ENCODE measurements at places on chromosomes 2 and 18.

DNA sequence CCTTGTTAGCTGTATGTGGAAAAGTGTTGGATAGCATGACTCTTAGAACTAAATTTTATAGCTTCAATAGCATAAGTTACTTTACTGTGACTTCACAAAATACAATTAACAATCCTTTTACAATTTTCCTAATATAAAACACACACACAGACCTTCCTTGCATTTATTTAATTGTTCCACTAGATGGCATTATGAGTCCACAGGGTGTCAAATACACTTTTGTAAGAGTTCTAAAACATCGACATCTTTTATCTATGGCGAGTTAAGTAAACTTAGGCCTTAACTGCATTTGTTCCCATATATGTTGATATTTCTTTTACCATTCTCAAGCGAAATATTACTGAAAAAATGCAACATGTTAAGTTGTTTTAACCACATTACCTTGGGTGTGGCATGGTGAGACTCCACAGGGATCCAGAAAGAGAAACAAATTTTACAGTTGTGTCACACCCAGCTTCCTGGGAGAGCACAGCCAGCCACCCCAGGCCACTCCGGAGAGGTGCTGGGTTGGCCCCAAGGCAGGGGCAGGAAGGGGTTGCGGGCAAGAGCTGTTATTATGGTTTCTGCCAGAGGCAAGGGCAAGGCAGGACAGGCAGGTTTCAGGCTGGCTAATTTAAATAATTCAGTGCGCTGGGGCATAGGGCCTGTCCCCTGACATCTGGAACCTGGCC is 312.4 kb upstream of the MC4R start:
- peak; percentile 15 for DNase-seq

GRCh38 chr2:23660237-23660636 is 266.7 kb downstream of the ATAD2B start:
- no peak for DNase-seq

DNA sequence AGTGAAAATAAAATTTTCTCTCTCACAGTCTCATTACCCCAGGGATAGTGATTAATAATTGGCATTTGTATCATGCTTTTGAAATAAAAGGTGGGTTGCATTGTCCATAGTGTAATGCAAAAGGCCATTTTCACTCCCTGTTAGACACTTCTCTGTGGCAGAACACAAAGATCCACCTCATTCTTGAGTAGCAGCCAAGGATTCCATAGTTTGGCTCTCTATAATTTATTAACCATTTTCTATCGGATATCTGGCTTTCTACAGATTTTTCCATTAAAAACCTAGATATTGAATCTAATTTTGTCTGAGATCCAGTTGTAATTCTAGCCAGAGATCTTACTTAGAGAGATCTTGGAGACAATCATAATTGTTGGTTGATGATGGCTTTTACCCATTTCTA is 39.0 kb downstream of the CDCA7 start:
- no peak for DNase-seq

- no peak for DNase-seq
Measured at GRCh38 chr2:113769555-113769954, 13.1 kb upstream of the SLC35F5 start.

DNA sequence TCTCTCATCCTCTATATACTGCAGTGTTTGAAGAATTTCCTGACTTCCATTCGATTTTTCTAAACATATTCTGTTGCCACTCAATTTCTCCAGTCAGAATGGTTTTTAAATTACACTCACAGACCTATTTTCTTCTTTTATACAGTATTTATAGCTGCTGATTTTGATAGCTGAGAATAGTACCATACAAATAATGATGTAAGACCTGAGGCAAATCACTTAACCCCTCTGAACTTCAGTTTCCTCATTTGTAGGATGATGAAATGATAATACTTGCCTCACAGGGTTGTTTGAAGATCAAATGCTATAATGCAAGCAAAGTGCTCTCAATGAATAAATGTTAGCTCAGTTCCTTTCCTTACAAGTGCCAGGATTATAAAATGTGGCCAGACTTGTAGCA is 241.8 kb downstream of the CPS1 start:
- DNase-seq: no peak

DNA sequence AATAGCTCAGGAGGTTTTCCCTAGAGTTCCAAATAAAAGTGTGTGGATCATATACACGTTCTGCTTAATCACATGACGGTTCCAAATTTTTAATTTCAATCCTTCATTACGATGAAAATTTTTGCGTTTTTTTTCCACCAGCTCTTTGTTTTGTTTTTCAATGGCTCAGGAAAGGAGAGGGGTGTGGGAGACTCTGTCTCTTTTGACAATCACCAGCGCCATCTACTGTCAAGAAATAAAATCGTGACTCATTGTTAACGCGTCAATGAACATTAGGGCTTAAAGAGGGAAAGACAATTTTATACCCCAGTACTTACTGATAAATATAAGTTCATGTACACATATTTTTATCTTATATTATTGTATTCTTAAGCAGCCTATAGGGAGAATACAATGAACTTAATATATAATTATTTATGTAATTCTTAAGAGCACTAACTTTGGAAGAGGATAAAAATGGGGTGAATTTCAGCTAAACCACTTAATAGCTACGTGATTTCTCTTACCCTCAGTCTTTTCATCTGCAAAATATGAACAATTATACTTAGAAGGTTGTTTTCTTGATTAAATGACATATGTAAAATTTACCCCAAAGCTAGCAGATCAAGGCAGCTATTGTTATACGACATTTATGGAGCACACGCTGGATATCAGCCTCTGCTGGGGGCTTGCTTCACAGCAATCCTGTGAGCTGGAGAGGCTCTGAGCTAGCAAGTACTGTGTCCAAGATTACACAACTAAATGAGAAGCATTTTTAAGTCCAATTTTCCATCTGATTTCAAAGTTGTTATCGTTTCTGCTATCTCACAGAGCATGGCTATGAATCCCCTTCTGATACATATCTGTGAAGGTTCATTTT is 47.4 kb upstream of the RMDN2 start:
- peak; percentile 44 for DNase-seq

GRCh38 chr2:233977296-233977837 is 60.2 kb downstream of the TRPM8 start:
- no peak for DNase-seq

DNA sequence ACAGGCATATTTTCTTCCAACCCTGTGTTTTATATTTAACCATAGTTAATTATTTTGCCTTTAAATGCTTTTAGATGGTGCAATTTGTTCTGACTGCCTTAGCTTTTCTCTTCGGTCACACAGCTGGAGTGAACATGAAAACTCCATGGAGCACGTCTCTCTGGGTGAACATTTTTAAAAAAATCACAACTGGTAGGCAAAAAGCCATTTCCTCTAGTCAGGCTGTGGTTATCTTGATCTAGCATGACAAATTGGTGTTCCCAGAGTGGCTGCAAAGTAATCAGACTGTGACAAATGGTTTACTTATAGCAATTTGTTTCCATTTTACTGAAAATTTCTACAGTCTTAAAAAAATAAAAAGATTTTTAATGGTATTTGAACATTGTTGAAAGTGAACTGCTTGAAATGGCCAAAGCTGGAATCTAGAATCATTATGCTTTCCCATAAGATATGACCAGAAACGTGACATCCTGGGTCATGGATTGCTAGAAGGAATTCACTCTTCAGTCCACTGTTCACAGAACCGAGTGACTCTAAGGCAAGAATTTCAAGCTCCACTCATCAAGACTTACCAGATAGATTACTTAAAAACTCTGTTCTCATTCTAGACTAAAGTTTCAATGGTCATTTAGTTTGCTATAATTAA is 703.6 kb downstream of the CPS1 start:
- no peak for DNase-seq

GRCh38 chr2:183248866-183249567 is 124.8 kb downstream of the NUP35 start:
- DNase-seq: peak; percentile 33

GRCh38 chr18:70636991-70637390 is 348.1 kb downstream of the SOCS6 start:
- DNase-seq: no peak

GRCh38 chr2:35415942-35416341 is 939.6 kb upstream of the CRIM1 start:
- no peak for DNase-seq

DNA sequence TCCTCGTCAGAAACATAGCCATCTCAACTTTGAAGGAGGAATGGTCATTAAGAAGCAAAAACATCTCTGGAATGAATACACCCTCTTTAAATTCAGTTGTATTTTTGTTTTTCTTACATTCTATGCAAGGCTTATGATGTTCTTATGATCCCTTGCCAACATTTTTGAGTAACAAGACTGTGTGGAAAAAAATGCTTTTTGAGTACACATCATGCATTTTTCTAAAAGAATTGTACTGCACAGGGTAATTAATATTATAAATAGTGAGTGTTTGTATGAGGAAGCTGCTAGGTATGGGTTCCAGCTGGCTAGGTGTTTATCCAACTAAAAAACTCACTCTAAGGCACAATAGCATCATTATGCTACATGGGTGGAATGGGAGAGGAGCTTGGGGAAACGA is 59.0 kb upstream of the SPATS2L start:
- DNase-seq: no peak

DNA sequence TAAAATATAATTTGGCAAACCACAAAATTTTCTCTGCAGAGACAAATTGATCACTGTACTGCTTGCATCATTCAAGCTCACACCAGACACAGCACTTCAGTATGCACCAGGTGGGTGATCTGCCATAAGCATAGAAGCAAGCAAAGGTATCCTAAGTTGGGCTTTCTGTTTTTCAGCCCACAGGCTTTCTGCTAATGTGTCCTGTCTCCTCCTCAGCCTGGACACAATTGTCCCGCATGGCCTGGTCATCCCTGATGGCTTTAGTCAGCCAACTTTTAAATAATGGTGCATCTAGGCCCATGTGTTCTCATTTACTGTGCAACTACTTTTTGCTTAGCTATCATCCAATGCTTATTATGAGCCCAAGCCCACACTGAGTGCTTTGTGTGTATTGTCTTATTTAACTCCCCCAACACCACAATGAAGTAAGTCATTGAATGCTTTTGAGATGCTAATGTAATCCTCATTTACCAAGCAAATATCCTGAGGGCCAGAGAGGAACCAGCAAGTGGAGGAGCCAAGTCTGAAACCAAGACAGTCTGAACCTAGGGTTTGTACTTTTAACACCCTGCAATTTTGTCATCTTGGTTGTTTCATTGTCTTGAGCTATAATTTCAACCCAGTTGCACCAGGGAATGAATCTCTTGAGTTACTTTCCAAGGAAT is 111.2 kb upstream of the SETBP1 start:
- no peak for DNase-seq

DNA sequence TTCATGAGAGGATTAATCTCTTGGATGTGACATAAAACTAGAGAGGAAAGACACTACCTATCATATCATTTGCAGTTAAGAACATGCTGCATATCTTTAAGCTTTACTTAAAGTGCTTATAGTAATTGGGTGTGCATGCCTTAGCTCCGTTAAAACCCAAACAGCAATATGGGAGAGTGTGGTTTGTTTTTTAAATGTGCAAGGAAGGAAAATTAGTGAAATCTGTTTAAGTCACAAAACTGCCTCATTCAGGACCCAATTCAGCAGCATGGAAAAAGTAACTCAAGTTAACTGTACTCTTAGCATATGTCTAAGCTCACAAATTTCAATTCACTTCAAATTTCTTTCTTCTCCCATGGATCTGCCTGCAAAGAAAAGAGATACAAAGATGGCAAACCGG is 182.2 kb downstream of the ARHGAP15 start:
- DNase-seq: no peak

GRCh38 chr2:72982781-72983499 is 65.6 kb downstream of the EMX1 start:
- DNase-seq: no peak

- no peak for DNase-seq
Measured at GRCh38 chr2:220106065-220106464, 478.6 kb downstream of the SLC4A3 start.

DNA sequence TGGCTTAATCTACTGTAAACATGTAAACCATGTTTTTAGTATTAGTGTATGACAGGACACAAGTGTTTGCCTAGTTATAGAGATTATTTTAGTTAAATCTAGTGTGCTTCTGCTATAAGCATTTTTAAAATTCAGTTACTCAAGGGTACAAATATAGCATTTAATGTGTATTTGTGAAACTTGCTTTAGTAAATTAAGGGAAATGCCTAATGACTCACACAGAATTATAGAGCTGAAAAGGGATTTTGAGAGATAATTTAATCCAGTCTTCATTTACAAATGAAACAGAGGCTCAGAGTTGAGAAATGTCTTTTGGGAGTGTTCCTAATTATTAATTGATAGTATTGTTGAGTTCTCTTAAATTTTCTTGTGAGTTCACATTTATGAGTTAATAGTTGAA is 8.2 kb downstream of the ACTR3 start:
- DNase-seq: no peak

- DNase-seq: no peak
Measured at GRCh38 chr2:224545884-224546644, 39.1 kb downstream of the CUL3 start.

DNA sequence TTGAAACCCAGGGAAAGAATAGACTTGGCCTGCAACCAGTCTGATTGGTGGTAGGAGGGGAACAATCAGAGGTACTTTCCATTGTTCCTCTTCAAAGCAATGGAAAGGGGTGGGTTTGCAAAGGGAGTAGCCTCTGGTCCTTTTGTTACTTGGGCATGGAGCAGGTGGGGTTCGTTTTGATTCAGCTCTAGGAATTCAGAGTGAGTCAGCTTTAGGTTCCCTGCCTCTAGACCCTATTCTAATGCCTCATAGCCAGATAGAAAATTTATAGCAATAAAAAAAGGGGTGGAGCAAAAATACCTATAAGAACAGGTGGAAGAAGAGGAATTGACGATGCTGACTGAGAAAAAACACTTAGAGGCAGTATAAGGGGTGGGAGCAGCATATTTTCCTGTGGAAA is 636.4 kb downstream of the PLCL1 start:
- DNase-seq: no peak

DNA sequence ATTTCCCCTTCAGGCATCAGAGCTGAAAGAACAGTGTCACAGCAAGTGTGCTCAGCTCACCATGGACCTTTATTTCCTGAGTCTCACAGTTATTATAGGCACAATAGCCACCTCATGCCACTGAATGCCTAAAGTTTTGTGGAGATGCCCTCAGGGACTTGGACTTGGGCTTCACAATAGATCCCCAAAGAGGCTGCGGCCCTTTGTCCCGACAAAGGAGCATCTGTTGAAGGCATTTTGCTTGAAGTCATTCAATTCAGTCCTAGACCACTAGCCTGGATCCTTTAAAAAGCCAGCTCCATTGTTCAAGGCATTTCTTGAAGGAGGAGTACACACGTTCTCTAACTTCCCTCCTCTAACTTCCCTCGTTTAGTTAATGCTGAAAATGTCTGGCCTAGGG is 125.4 kb downstream of the DCC start:
- no peak for DNase-seq

DNA sequence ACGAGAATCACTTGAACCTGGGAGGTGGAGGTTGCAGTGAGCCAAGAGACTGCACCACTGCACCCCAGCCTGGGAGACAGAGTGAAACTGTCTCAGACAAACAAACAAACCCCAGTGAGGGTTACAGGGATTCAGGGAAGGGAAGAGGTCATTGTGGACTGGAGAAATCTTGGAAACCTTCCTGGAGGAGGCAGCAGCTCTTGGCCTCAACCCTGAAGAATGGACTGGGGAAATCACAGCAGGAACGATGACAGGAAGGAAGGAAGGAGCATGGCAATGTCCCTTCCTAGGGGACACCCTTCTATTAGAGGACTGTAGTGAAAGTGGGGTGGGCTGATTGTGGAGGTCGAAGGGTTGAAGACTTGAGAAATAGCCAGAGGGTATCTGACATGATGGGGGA is 72.5 kb downstream of the DNMT3A start:
- DNase-seq: no peak

- DNase-seq: peak; percentile 85
Measured at GRCh38 chr2:159249990-159250715, 36.4 kb downstream of the WDSUB1 start.

- DNase-seq: no peak
Measured at GRCh38 chr2:208311954-208312353, 45.9 kb downstream of the PIKFYVE start.

All from globus pallidus (tissue), 1 donor.